GM04503 (cell line): ENCODE measurements at places on chromosomes 5 and 9.

GRCh38 chr5:149916334-149917072 lies 28.1 kb downstream of the PDE6A start:
- DNase-seq = no peak

- no peak for DNase-seq
These were observed 147.2 kb upstream of the MOCS2 start for GRCh38 chr5:53256746-53257145.

DNA sequence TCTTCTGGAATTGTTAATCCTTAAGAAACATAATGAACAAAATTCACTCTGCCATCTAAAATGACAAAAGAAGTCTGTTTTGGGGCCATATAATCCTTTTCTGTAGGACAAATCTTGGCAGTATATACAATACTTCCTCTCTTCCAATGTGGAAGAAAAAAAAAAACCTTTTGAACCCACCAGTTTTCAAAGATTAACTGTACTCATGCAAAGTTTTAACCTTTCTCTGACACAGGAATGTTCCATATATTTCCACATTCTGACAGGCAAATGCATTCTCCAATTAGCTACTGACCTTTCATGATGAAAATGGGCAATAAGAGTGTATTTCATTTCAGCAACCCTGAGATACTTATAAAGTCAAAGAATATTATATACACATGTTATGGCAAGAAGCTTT lies 65.4 kb downstream of the RNF130 start:
- no peak for DNase-seq

GRCh38 chr5:108560581-108560980 lies 178.7 kb upstream of the FBXL17 start:
- DNase-seq = peak; percentile 89

GRCh38 chr9:77667151-77667550 lies 19.0 kb upstream of the GNA14 start:
- DNase-seq = no peak

GRCh38 chr5:61652916-61653315 lies 320.9 kb downstream of the ZSWIM6 start:
- DNase-seq = no peak

DNA sequence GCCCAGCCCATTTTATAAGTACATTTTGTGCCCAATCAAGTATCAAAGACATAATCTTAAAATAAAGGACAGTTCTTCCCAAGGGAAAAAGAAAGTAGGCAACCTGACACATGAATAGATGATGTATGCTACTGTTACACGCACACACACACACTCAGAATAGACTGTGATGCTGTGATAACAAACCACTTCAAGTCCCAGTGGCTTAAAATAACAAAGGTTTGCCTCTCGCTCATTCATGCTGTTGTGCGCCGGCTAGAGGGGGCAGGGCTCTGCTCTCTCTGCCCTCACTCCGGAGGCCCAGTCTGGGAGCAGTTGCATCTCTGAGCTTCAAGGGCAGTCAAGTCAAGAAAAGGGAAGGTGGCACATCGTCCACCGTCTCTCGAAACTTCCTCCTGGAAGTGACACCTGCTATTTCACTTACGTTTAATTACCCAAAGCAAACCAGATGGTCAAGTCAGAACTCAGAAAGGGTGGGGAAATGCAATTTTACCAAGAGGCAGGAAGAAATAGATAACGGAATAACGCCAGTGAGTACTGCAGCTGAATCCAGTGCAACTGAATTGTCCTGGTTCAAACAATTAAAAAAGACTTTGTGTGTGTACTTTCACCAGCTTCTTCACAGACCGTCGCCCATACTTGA lies 43.3 kb downstream of the ANKRD33B start:
- DNase-seq = no peak

- DNase-seq = no peak
These were observed 797.7 kb upstream of the EDIL3 start for GRCh38 chr5:85182344-85182743.

GRCh38 chr5:122192497-122193496 lies 63.5 kb downstream of the ZNF474 start:
- no peak for DNase-seq

DNA sequence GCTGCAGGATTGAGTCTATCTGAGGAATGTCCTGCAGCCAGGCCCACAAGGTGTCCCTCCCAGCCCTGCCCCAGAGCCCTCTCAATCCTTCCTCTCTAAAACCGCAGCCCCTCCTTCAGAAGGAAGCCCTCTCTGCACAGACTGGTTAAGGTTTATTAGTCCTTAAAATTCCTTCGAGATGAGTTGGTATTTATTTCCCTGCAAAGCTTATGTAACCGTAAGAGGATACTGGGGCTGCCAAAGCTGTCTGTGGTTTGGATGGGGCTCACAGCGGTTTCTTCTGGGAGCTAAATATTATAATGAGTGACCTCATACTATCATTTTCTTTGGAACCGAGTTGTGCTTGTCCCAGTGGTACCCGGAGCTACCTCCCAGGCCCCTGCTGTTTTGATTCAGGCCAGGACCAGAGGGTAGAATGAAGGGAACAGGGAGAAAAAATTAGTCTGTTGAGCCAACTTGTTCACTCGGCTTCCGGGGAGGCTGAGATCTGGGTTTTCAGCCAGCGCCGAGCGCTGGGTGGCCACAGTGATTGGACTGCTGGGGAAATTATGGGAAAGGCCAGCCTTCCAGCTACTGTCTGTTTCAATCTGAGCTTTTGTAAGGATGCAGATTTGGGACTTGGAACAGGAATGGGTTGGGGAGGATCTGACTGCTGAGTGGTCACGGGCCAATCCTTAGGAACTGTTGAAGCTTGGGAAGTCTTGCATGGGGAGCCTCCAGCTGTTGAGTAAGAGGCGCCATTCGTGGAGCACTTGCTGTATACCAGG lies 107.5 kb downstream of the NDFIP1 start:
- DNase-seq = peak; percentile 96

DNA sequence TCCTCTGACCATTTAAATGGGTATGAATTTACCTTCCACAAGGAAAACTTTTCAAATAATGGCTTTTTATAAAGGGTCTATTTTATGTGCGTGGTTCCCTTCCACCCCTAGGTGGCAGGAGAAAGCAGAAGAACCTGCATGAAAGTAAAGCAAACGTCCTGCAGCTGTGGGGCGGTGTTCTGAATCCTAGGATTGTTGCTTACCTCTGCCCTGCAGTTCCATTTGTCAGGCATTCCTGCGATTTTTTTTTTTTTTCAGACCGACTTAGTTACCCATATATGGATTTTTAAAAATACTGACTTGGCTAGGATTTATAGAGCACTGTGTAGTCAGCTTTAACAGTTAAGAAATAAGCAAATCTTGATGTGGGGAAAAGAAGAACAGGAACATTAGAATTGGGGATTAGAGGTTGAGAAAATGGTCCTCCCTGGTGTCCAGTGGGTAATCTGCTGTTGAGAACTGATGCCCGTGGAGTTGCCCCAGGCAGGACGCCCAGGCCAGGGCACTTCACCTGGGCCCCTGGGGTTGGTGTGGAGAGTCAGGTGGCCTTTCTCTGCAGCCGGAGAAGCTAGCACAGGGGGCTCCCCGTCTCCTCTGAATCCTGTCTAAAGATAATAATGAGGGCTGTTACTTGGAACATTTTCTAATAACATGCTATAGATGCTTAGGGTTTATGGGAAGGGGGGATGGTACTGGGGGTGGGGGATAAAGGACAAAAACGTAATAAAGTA lies 30.4 kb upstream of the LTC4S start:
- no peak for DNase-seq

GRCh38 chr9:123416176-123416575 lies 60.2 kb downstream of the CRB2 start:
- no peak for DNase-seq

DNA sequence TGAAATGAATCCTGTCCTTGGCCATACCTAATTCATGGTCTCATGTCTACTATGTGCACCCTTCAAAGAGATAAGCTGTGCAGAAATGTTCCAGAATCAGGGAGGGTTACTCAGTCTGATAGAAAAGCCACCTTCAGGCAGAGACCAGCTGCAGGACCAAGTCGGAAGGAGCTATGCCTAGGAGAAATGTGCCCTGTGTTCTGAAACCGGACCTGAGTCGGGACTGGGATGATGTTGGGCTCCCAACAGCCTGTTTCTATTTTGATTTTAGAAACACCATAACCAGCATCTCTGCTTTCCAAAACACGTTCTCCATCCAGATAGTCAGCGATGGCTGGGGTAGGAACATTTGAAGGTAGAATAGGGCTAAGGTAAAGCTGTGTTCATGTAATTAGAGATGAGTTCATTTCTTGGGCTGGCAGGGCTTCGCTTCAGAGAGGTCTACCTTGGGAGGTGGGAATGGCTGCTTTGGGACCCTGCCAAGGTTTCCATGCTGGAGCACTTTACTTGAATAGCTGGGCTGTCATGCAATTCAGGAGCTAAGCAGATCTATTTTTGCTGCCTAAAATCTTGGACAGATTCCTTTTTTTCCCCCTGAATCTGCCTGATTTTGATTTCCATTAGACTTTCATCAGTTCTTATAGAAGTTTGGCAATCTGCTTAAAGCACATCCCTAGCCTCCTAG lies 2.8 kb downstream of the ADCY2 start:
- no peak for DNase-seq

GRCh38 chr5:19676895-19677294 lies 311.1 kb downstream of the CDH18 start:
- DNase-seq = no peak

DNA sequence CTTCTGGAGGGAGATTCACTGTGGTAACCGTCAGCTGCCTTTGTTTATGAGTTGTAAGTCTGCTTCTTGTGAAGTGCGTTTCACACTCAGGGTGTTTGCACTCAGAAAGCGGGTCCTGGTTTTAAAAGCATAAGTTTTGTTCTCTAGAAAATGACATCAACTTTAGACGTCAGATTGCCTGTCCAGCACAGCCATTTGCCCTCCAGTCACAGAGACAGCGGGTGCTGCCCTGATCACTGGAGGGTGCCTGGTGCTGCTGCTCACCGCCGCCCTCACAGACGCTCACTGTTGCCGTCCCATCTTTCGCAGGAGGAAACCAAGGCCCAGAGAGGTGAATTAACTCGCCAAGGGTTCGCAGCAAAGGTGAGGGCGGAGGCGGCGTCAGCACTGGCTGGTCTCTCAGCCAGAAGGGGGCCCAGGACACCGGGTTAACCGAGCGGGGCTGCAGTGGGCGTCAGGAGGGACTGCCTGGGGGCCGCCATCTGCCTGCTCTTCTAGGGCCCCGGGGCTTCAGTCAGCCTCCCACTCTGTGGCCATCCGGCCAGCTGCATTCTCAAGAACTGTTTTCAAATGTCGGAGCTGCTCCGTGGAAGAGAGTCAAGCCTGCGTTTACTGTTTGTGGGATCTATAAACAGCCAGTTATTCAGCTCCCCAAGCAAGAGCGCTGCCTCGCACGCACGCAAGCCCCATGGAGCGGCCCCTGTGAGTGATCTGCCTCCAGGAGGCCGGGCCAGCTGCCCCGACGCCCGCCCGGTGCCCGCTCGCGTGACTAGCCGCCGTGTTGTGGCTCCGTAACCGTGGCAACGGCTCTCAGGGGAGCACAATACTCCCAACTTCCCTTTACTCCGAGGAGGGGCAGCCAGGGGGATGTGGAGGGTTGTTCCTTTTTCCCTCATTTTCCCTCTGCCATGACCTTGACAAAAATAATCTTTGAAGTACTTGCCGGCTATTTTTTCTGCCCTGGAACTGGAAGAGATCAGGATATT lies 43.4 kb upstream of the EXOC3 start:
- peak; percentile 91 for DNase-seq

- no peak for DNase-seq
These were observed 830 bp downstream of the PRRC1 start for GRCh38 chr5:127518319-127518621.

- DNase-seq = no peak
These were observed 81.2 kb downstream of the ARSB start for GRCh38 chr5:78903861-78904260.

DNA sequence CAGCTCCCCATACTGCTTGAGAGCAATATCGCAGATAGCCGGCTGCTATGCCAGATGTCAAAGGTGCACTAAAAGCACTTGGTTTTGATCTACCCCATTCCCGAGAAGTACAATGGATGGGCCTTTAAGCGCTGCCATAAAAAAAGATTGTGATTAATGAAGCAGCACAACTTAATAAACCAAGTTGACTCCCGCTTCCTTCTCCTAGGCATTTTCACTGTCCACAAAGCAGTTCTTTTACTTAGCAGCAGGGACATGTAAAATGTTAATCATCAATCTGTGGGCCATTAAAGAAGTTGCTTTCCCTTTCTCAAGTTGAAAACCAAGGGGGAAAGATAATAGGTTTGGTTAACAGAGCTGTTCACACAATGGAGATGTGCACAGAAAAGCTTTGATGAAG lies 176.4 kb downstream of the TRPM6 start:
- DNase-seq = no peak

DNA sequence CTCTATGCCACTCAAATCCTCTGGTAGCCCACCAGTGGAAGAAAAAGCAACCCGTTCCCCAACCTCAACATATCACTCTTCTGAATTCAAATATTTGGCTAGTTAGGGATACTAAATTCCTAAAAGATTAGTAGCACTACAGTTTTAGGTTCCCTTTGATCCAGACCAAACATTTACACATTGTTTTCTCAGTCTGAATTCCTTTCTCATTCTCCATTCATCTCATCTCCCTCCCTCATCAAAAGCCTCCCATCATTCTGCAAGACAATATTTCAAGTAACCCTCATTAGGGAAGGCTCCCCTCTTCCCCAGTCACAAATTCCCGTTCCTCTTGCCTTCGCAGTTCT lies 26.3 kb downstream of the ADAM19 start:
- DNase-seq = no peak

- DNase-seq = no peak
These were observed 759 bp upstream of the SUSD1 start for GRCh38 chr9:112175796-112176315.

GRCh38 chr9:113775749-113776148 lies 100.4 kb upstream of the ZNF618 start:
- no peak for DNase-seq

DNA sequence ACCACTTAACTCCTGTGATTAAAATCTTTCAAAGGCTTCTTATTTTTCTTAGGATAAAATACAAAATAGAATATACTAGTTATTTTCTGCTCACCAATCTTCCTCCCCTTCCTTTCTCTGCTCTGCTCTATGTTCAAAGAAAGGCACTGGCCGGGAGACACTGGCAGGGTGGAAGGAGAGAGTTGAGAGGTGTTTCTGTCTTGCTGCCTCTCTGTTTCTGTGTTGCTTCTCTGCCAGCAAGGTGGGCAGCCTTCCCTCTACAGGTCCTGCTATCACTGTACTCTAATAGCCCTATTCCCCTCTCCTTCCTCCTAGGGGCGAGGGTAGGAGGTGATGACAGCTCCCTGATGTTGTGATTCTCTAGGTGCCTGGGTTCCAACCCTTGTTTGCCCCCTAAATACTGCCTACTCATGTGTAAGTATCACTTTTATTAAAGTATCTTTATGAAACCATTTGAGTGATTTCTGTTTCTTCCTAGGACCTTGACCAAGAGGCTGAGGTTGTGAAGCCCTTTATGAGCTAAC lies 515.1 kb downstream of the TLE4 start:
- no peak for DNase-seq

DNA sequence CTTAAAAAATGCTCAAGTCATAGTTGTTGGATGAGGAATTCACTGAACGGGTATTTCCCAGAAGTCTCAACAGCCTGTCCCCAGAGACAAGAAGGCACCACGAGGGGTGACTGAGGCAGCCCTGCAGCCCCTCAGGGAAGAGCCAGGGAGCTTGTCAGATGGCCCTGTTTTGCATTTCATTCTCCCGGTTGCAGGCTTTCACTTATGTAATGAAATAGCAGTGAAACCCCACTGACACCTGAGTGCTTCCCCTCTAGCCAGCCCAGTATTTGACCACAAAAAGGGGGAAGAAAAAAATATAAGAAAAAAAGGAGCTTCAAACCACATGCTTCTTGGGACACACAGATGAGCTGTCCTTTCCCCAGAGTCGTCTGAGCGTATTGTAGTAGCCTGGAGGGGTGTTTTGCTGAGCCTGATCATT lies 75.3 kb upstream of the IL12B start:
- DNase-seq = no peak
